Thymus (tissue), 14 donors: ENCODE measurements at places on chromosomes 12 and 14. TPM values are rescaled to one million over a fixed set of nuclear protein-coding genes. Genes with fewer than 3 reads are reported as not detected.

GRCh38 chr12:2795291-2796186, 769 bp downstream of the FKBP4 start:
- H3K36me3 ChIP-seq: peaks cover 38% of the 10 kb centered on the region
- H3K27me3 ChIP-seq: no peaks in the 10 kb centered on the region
- H3K4me3 ChIP-seq: peak overlapping the region; percentile 85
- peaks cover 24% of the 10 kb centered on the region for H3K4me1 ChIP-seq
- H3K27ac ChIP-seq: peak overlapping the region; percentile 43

GRCh38 chr12:92462049-92462448, 240.7 kb upstream of the PLEKHG7 start:
- H3K27me3 ChIP-seq: no peaks in the 10 kb centered on the region
- no peak overlapping the region for H3K27ac ChIP-seq
- peak; percentile 23 for DNase-seq
- no peaks in the 10 kb centered on the region for H3K36me3 ChIP-seq

DNA sequence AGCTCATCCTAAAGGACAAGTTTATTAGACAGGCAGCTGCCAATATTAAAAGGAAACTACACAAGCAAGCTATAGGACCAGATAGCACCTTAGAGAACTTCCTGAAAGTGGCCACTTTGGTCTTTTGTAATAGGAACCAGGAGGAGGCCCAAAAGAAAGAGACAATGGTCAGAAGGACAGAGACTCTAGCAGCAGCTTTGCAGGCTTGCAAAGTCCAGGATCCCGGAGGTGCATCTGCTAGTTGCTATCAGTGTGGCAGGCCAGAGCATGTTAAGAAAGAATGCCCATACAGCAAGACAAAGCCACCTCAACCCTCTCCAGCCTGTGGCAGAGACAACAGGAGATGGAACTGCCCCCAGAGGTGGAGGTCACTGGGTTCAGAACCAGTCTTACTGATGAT, 23.4 kb downstream of the APOBEC1 start:
- DNase-seq: no peak
- no peaks in the 10 kb centered on the region for H3K27me3 ChIP-seq
- H3K27ac ChIP-seq: no peak overlapping the region
- no peak overlapping the region for H3K4me3 ChIP-seq
- H3K36me3 ChIP-seq: no peaks in the 10 kb centered on the region

The ALDH1L2 gene
- total RNA-seq: 0.24 TPM

DNA sequence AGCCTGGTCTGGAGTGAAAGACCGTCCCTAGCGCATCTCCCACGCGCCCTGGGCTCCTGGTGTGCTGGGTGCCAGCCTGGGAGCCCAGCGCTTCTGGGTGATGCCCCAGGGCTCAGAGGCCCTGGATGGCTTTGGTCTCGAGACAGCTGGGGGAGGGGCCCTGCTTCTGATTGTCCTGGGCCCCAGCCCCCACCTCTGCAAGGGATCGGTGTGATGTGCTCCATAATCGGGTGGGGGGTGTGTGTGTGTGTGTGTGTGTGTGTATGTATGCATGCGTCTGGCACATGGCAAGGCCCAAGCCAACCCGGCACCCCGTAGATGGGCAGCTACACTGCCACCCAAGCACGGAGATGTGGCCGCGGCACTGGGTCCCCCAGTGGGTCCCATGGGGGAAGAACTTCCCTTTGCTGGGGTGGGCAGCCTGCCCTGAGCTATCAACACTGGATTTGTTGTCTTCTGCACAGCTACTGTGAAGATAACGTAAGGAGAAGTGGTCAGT, 3.1 kb downstream of the ZBTB42 start:
- H3K27me3 ChIP-seq: peaks cover 7% of the 10 kb centered on the region
- no peak for DNase-seq
- no peak overlapping the region for H3K4me3 ChIP-seq
- H3K27ac ChIP-seq: no peak overlapping the region
- no peaks in the 10 kb centered on the region for H3K36me3 ChIP-seq

DNA sequence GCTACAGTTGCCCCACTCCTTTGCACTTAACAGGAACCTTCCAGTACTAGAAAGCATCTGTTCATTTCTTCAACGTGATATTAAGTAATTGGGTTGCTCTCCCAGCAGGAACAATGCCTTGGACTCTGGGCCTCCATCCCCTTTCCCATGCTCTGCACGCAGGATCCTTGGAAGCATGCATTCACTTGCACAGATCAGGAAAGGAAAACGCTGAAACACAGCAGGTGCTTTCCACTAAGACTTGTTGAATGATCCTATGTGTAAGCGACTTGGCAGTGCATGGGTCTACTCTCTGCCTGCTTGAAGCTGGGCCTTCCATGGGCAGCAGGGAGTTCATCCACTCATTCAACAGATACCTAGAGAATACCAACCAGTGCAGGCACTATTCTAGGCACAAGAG, 2.3 kb downstream of the LTBP2 start:
- no peak overlapping the region for H3K4me3 ChIP-seq
- no peak overlapping the region for H3K27ac ChIP-seq
- peak; percentile 19 for DNase-seq
- peaks cover 14% of the 10 kb centered on the region for H3K4me1 ChIP-seq
- H3K27me3 ChIP-seq: peaks cover 49% of the 10 kb centered on the region

The GSKIP gene
- total RNA-seq: 23.8 TPM

DNA sequence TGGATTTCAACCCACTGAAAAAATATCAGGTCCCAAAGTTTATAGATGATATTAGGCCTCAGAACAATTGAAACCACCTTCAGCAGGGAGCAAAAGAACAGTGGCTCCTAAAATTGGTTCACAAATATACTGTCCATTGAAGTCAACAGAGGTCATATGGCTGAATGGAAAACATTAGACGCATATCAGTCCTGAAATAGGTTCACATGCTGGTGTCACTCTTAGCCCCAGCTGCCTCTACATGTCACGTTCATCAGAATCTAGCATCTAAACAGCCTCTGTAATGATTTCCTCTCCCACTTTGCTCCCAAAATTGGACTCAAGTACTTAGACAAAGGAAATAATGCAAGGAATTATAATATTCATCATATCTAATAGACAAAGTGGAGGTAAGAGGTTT, 8.7 kb downstream of the FLRT2 start:
- no peaks in the 10 kb centered on the region for H3K4me1 ChIP-seq
- H3K27ac ChIP-seq: no peak overlapping the region
- H3K4me3 ChIP-seq: no peak overlapping the region
- H3K36me3 ChIP-seq: no peaks in the 10 kb centered on the region

The TMPRSS12 gene
- total RNA-seq: not detected

GRCh38 chr14:89241257-89241656, 175.8 kb downstream of the FOXN3 start:
- no peaks in the 10 kb centered on the region for H3K27me3 ChIP-seq
- no peak for DNase-seq
- no peak overlapping the region for H3K27ac ChIP-seq
- no peak overlapping the region for H3K4me3 ChIP-seq

- no peaks in the 10 kb centered on the region for H3K27me3 ChIP-seq
- DNase-seq: peak; percentile 59
- H3K36me3 ChIP-seq: no peaks in the 10 kb centered on the region
- peak overlapping the region; percentile 57 for H3K27ac ChIP-seq
Measured at GRCh38 chr14:67934087-67934486, 114.5 kb downstream of the RAD51B start.

The CDKL1 gene
- 3.3 TPM for total RNA-seq

DNA sequence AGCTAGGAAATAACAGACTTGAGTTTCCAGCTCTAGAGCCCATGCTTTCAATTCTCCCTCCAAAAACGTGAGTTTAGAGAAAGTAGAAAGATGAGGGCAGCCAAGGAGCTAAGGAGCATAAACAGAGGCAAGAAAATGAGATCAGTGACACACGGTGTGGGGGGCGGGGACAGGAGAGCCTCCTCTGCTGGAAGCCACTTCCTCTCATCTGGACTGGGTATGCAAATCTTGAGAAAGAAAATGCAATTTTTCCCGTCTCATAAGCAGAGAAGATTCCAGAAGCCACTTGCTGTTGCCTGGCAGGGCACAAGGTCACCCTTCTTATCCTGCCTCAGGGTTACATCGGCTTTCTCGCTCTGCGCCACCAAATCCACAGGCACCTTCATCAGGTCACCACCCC, 6.0 kb downstream of the OR10P1 start:
- H3K4me3 ChIP-seq: no peak overlapping the region
- peak overlapping the region; percentile 24 for H3K27ac ChIP-seq
- peaks cover 14% of the 10 kb centered on the region for H3K4me1 ChIP-seq
- DNase-seq: no peak
- no peaks in the 10 kb centered on the region for H3K36me3 ChIP-seq
